HL-60 (cell line): ENCODE measurements at places on chromosomes 13 and 19.

GRCh38 chr13:44819772-44820171 lies 169.5 kb downstream of the NUFIP1 start:
- no peak for DNase-seq

DNA sequence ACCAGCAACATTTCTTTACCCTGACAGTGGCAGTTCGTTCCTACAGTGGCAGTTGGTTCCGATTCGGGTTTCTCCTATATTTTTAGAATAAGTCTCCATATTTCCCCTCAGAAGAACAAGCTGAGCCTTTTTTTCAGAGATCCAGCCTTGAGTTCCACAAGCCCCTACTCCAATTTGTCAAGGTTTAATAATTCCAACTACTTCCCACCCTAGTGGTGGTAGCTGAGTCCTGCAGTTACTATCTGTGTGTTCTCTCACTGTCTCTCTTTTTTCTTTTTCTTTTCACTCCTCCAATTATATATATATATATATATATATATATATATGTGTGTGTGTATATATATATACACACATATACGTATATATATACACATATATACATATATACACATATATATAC lies 1347.3 kb downstream of the PCDH9 start:
- no peak for DNase-seq

GRCh38 chr19:1651568-1652291 lies 685 bp downstream of the TCF3 start:
- DNase-seq, result peak; percentile 35

GRCh38 chr13:21608961-21609360 lies 5.0 kb upstream of the MICU2 start:
- no peak for DNase-seq

DNA sequence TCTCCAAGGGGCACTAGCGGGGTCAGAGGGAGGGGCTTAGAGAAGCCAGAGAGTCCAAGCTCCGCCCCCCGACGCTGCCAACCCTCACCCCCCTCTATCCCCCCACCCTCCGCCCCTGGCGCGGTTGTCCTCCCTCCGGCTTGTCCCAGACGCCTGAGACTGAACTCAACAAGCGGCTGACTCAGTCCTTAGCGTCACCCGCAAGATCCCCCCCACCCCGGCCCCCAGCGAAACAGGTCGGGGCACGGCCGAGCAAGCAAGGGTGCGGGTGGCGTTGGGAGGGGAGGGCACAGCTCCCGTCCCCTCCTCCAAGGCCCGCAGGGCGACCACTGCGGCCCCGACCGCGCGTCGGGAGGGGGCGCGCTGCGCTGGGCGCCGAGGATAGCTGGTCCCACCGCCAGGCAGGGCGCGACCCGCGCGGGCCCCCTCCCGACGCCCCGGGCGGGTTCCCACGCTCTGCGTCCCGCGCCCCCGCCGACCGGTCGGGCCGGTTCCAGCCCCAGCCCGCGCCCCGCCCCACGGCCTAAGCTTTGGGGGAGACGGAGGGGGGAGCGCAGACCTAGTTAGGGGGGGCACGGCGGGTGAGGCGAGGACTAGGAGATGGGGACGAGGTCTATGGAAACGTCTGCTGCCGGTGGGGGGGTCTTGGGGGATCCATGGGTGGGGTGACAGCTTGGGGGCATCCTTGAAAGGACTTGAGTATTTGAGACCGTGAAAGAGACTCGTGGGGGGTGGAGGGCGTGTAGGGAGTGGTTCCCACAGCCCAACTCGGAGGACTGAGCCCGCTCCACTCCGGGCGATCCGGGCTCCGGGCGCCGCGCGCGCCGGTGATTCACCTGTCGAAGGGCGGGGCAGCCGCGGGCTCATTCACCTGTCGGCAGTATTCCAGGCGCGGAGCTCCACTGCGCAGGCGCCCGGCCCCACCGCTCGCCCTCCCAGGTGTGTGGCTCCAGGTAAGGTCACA lies 5.1 kb downstream of the NOTCH3 start:
- no peak for DNase-seq

DNA sequence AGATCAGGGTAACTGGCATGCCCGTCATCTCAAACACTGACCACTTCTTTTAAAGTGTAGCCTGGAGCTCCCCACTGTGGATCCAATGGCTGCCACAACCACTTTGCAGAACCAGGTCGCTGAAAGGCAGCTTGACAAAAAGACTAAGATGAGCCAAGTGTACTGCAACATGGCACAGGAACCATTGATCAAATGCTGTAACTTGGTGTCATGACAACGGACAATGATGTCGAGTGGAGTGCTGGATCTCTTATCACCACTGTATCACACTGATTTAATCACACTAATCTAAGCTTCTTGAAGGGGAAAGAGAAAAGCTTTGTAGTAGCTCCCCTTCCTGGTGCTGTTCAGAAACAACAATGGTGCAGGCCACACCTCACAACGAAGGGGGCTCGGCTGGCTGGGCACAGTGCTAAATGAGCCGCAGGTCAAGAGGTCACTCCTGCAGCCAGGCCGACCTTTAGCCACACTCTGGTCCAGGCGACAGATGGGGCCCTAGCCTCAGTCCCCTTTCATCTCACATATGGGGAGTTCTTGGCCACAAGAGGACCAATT lies 2.2 kb upstream of the TNFRSF19 start:
- no peak for DNase-seq

DNA sequence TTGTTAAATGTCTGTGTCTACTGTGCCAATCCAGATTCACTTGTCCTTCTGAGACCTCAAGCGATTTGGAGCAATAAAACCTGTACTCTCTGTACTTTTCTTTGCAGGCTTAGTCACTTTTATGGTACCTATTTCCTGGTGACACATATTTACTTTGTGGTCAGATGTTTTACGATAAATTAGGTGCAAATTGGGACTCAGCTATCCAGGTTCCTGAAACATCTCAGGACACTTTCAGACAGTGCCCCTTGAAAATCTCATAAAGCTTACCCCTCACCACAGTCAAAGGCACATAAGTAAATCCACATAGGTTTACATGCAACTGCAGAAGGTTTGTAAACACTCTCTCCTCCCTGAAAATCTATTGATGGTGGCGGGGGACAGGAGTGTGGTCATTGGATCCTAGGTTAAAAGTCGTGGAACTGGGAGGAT lies 438.8 kb downstream of the EFNB2 start:
- no peak for DNase-seq

- DNase-seq, result no peak
These were observed 248.1 kb downstream of the ITGBL1 start for GRCh38 chr13:101700598-101700997.

- DNase-seq, result no peak
These were observed 1247.2 kb upstream of the PRR20A start for GRCh38 chr13:55893540-55893939.

GRCh38 chr19:10292206-10292788 lies 2.5 kb downstream of the ICAM5 start:
- no peak for DNase-seq

DNA sequence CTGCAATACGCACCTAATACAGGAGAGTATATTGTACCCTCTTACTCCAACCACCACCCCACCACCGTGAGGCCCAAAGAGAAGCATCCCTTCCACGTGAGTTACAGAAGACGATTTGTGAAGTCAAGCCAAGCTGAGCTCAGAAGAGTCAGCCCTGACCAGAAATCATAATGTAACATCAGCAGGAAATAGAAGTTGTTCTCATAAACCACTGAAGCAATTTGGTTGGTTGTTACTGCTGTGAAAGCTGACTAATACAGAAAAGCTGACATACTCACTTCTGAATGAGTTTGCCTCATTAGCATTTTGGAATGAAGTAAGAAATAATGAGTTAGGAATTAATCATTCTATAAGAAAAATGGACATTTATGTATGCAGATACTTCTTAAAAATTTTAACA lies 749.4 kb upstream of the SLC10A2 start:
- DNase-seq, result no peak

DNA sequence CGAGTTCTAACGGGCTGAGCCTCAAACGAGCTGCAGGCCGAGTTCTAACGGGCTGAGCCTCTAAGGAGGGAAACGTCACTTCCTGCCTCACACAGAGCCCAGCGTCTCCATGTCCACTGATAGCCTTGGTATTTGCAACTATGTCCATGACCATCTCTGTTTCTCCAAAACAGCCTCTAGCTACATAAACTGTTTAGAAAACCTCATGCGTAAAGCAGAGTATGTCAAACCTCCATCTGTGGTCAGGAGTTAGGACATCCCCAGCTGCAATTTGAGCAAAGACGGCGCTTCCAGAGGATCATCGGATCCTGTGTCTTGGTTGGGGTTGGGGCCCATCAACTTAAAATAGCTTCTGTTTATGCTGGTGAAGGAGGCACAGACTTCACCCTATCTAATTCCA lies 20.8 kb downstream of the RASA3 start:
- peak; percentile 82 for DNase-seq

DNA sequence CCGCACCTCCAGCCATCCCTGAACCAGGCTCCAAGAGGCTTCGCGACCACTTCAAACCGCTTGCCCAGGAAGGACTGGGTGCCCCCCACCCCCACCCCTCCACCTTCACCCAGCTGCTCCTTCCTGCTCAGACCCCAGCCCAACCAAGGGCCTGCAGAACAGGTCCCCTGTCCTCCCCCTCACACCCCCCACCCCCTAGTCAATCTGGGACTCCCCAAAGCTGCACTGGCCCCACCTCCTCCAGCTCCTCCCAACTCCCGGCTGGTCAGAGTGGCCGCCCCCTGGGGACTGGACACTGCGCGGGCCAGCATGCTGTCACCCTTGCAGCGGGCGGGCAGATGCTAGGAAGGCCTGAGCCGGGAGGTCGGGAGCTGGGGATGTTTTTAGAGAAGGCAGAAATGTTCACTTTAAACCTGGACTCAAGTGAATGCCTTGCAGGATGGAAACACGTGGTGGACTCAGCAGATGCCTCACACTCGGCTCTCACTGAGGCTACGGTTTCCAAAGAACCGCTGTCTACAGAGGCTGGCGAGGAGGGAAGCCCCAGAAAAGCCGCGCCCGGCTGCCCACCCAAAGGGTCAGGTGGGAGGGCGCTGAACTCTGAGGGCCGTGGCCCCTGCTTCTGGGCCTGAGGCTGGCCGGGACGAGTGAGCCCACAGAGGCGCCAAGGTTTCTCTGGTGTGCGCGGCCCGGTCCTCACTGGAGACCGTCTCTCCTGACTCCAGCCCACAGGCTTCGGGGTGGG lies 8.0 kb downstream of the RPL36 start:
- no peak for DNase-seq

DNA sequence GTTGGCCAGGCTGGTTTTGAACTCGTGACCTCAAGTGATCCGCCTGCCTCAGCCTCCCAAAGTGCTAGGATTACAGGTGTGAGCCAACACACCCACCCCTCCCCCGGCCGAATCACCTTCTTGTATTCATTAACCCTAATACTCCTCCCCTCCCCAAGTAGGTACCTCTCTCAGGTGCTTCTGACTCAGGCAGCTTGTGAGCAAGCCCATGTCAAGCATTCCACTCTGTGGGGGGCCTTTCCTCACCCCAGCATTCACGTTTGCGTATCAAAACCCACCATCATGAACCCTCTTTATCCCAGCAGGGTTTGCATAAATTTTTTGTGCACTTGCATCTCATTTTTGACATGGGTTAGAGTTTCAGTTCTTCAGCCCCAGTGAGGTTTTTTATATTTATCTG lies 23.6 kb upstream of the RFXAP start:
- DNase-seq, result no peak
